ENCODE measurements at places on chromosomes 2 and 18. TPM values are rescaled to one million over a fixed set of nuclear protein-coding genes. Genes with fewer than 3 reads are reported as not detected.

GRCh38 chr2:118177884-118178283 lies 89.6 kb downstream of the INSIG2 start:
- no peak for DNase-seq

DNA sequence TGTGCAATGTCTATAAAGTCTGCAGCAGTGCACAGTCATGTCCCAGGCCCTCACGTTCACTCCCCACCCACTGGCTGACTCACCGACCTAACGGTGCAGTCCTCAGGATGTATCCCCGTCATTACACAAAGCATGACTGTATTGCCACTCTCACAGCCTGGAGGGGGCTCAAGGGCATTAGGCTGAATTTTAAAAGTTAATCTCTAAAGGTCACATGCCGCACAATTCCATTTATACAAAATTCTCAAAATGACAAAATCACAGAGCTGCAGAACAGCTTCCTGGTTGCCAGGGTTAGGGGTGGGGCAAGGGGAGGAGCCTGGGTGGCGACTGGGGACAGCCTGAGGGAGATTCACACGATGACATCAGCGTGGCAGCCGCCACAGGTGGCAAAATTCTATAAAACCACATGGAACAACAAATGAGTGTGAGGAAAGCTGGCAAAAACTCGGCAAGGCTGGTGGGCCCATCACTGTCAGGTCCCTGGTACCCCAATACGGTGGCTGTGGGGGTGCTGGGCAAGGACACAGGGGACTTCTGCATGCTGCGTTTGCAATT lies 97.6 kb downstream of the NDUFA10 start:
- peak; percentile 89 for DNase-seq

DNA sequence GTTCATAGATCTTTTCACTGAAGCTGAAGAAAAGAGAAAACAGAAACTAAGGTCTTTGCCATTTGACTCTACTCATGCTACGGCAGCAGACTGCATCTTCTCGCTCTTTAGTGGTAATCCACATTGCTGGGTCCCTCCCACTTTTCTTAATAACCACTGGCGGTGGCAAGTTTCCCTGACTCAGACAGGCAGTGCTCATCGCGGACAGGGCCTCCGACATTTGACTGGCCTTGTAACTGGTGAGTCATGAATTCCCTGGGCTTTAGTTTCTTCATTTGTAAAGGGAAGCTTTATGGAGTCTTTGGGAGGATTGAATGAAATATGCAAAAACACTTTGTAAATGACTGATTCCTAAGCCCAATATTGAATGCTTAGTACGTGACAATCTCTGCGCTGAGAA lies 238.2 kb upstream of the RBBP8 start:
- DNase-seq = peak; percentile 98

DNA sequence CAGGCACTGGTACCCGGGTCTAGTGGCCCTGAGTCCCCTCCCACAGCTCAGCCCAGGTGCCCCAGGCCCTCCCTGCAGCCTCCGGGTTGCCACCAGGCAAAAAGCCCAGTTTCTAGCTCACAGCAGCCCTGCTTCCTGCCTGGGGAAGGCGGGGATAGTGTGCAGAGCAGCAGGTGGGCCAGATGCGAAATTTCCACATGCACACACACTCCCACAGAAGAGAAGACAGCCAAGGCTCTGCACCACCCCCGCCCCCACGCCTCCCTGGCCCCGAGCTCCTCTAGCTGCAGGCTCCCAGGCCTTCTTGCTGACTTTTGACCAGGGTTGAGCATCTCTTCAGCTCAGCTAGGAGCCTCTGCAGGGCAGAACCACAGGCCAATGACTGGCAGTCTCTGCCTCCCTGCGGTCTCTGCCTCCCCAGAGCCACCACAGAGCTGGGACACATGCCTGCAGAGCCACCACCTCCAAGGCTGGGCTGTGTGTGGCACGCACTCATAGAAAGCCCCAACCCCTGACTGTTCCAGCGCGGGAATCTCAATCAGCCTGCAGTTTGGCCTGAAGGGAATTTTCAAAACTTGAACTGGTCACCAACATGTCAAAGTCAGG lies 7.2 kb downstream of the SLC66A2 start:
- no peak for DNase-seq

DNA sequence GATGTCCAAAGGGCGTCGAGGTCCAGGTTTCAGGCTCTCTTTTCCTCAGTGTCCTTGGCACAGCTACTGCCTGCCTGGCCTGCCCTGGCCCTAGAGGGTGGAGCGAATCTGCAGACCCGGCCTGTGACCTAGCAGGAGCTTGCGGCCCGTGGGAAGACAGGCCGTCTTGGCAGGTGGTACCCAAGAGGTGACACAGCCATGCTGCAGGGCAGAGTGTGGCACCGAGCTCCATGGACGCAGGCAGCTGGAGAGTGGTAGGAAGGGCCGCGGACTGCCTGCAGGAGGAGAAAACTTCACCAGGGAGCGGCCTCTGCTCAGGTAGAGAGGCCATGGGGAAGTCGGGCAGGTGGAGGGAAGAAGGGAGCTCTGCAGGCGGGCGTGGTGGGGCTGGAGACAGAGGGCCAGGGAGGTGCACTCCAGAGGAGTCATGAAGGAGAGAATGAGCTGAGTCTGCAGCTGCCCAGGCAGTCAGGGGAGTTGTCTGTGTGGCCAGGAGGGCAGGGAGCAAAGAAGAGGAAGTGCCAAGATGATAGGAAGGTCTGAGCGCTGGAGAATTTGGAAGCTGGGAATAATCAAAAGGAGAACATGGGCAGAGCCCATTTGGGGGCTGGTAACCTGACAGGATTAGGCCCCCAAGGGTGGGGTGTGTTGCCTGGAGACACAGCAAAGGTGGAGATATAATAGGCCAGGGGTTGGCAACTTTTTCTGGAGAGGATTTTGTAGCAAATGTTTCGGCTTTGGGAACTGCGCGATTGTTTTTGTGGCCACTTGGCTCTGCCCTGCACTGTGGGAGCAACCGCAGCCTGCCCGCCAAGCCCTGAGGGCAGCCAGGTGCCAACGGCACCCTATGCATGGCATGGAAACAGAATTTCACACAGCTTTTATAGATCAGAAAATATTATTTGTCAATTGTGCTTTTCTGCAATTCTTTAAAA lies 154.4 kb upstream of the PXDN start:
- no peak for DNase-seq

- peak; percentile 18 for DNase-seq
These were observed 94.3 kb upstream of the KLF7 start for GRCh38 chr2:207260021-207260420.

DNA sequence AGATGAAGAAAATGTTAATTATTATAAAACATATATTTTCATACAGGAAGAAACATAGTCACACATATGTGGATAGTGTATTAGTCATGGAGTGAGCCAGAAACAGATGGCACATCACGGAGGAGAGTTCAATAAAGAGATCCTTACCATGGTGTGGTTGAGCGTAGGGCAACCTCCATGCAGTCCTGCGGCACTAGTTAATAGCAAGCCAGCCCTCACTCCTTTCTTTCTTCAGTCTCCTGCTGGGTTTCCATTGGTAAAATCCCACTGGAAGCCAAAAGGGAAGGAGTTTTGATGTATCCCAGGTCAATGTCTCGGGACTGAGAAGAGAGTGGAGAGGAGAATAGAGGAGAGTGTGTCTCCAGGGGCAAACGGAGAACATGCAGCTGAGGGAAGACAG lies 328.1 kb downstream of the NR4A2 start:
- no peak for DNase-seq

DNA sequence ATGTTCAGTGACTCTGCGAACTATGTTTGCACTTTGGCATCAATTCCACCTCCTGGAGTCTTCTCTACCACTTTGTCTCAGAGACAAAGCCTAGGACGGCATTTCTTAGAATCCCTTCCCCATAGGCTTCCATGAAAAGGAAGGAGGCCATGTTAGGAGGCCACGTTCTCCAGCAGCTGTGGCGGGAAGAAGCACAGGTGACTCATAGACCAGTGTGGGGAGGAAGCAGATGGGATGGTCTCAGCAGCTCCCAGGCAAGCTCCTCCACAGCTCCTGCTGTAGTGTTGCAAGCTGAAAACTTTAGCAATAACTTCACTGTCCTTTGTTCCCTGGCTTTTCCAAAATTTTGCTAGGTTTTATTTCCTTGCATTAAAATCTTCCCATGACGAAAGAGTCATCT lies 781.3 kb upstream of the ID2 start:
- DNase-seq = no peak

GRCh38 chr2:9793156-9793917 lies 49.9 kb upstream of the TAF1B start:
- DNase-seq = no peak

DNA sequence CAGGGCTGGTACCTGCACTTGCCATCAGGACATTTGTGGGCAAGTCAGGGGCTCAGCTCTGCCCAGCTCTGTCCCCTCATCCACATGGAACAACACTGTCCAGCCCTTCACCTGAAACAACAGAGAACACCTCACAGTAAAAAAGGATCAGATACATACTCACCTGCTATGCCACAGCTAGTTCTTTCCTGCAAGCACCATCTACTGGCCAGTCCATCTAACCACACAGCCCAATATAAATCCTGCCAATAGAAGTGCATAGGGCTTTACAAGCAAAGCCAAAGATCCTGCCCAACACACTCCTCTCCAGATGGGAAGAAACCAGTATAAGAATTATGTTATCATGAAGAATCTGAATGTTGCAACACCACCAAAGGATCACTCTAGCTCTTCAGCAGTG lies 52.2 kb upstream of the GALNT13 start:
- DNase-seq = no peak

DNA sequence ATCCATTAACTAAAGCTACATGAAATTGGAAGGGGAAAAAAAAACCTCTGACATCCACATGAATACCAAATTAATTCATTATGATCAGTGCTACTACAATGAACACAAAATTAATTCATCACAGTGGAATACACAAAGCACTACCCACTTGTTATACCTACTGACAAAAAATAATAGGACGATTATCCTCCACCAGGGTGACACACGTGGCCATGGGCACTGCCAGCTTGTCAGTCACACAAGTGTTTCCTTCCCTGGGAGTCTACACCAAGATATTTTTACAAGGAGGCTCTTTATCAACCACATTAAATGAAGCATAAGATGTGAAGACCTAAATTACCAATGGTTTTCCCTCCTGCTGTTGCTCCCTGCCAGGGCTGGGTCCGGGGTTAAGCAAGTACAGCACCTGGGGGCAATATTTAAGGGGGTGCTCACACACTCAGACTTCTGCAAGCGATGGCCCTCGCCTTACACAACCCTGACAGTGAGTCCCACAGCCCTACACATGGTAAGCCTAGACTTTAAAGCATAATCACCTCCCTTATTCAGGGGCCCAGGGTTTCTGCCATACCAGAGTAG lies 90.1 kb downstream of the TCF4 start:
- no peak for DNase-seq

- no peak for DNase-seq
These were observed 18.3 kb downstream of the ERBB4 start for GRCh38 chr2:212520340-212520739.

GRCh38 chr2:101188683-101189405 lies 37.7 kb upstream of the TBC1D8 start:
- DNase-seq = peak; percentile 11

- no peak for DNase-seq
These were observed 27.8 kb upstream of the TTC39C start for GRCh38 chr18:23986600-23987359.

DNA sequence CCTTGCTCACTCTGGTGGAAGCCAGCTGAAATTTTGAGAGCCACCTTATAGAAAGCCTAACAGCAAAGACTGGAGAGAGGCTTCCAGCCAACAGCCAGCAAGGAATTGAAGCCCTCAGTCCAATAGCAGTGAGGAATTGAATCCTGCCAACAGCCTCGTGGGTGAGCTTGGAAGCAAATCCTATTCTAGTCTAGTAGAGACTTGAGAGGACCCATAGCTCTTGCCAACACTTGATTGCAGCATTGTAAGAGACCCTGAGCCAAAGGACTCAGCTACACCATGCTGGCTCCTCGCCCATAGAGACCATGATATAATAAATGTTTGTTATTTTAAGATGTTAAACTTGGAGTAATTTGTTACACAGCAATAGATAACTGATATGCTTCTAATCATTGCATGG lies 403.0 kb upstream of the TNP1 start:
- peak; percentile 33 for DNase-seq

DNA sequence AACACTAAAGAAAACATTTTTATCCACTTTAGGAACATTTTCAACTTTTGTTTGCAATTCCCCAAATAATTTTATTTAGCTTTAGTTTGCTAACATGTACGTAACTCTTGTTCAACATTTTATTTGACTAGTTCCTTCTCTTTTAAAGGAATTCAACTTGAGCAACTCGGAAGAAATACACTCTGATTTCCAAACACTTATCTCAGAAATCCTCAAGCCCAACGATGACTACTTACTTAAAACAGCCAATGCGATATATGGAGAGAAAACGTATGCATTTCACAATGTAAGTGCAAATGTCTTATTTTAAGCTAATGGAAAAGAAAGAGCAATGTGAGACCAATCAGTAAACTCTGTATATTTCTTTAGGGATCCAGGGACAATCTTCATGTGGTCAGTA lies 10.1 kb downstream of the SERPINB10 start:
- no peak for DNase-seq

- peak; percentile 31 for DNase-seq
These were observed 5.3 kb downstream of the KLF11 start for GRCh38 chr2:10048501-10049171.

GRCh38 chr18:23648940-23649607 lies 13.6 kb downstream of the ANKRD29 start:
- no peak for DNase-seq

DNA sequence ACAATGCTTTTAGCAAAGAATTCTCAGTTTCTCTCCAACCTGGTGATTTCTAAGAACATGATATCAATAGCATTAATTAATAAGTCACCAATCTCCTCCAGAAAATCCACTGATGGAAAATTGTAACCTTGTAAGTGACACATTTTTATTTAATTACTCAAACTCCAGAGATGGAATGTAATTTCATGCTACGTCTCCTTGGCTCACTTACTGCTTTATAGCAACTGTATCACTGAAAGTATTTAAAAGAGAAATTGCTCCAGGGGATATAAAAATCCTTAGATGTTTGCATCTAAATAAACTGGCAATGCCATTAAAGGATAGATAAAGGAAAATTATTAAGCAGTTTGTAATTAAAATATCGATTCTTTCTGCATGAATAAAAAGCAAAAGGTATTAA lies 325.4 kb downstream of the TSN start:
- no peak for DNase-seq

DNA sequence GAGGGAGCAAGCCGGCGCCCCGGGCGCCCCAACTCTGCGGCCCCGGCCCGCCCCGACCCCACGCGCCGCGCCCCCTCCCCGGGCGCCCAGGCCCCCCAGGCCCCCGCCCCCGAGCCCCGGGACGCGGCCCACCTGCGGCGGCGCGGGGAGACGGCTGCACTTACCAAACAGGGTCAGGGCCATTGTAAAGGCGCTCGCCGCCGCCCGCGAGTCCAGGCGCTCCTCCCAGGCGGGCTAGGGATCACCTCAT lies 526 bp downstream of the CHN1 start:
- DNase-seq = no peak

- DNase-seq = no peak
These were observed 66.3 kb downstream of the IRS1 start for GRCh38 chr2:226733189-226733858.

FSHR gene
- total RNA-seq = 0.38 TPM

ABCB11 gene
- total RNA-seq = 0.02 TPM

SKOR2 gene
- not detected for total RNA-seq

C2orf78 gene
- total RNA-seq = not detected

FEV gene
- not detected for total RNA-seq

TMEM169 gene
- total RNA-seq = 20.1 TPM

ATOH8 gene
- total RNA-seq = 1.9 TPM

FOXI3 gene
- 0.60 TPM for total RNA-seq

All from astrocyte (in vitro differentiated cells and primary cell).